Stimulated activated CD8-positive, alpha-beta memory T cell treated with anti-CD3 and anti-CD28 coated beads, Interleukin-2, amount 100 ng/mL, for 48 hours (primary cell): ENCODE measurements at places on chromosomes 3 and 15.

DNA sequence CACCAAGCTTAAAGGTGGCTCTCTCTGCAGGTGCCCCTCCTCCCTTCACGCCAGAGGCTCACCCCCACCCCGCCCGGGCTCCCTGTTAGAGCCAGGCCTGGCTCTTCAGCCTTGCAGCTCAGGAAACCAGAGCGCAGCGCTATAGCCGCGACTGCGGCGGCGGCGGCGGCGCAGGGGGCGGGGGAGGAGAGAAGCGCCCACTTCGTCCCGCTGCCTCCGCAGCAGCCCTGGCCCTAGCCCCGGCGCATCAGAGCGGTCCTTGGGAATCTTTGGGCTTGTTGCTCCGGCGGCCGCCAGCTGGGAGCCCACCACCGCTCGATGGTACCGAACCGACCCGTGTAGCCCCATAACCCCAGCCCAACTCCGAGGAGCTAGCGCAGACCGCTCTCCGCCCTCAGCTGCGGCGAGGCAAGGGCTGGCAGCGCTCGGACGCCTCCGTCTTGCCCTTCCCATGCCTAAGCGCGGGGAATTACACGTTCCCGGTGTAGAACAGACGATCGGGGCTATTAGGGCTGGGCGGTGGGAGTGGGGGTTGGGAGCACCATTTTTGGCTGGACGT is 1.2 kb downstream of the RASGRF1 start:
- no peak for DNase-seq

DNA sequence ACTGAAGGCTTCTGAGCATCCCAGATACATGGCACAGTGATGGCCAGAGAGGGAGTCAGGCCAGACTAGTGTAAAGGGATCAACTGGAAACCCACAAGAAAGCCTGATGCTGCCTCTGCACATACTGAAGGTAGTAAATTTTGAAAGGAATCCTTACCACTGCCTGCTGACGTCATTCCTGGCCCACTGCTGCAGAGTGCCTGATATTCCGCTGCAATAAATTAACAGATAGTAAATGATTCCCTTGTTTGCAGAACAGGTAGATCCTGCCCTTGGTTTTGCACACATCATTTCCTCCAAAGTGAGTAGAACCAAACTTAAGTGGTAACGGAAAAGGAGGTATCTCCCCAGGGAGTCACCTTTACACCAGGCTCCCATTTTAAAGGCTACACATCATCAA is 146.7 kb downstream of the FBN1 start:
- DNase-seq, result no peak

GRCh38 chr3:13518516-13518953 is 30.4 kb upstream of the FBLN2 start:
- no peak for DNase-seq

- no peak for DNase-seq
Measured at GRCh38 chr3:170740285-170740684, 129.7 kb downstream of the RPL22L1 start.

DNA sequence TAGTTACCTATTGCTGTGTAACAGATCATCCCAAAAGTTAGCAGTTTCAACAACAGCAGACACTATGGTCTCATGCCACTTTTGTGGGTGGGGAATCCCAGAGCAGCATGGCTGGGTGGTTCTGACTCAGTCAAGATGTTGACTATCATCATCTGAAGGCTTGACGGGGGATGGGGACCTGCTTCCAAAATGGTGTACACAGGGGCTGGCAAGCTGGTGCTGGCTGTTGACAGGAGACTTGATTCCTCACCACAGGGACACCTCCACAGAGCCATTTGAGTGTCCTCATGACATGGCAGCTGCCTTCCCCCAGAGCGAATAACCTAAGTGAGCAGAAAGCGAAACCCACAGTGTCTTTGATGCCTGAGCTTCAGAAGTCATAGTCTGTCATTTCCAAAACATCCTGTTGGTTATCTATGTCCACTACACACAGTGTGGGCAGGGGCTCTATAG is 19.1 kb downstream of the DNAJB8 start:
- peak; percentile 65 for DNase-seq

GRCh38 chr3:66633402-66634381 is 132.9 kb upstream of the LRIG1 start:
- no peak for DNase-seq

GRCh38 chr3:109387201-109387600 is 49.9 kb upstream of the DPPA4 start:
- no peak for DNase-seq

DNA sequence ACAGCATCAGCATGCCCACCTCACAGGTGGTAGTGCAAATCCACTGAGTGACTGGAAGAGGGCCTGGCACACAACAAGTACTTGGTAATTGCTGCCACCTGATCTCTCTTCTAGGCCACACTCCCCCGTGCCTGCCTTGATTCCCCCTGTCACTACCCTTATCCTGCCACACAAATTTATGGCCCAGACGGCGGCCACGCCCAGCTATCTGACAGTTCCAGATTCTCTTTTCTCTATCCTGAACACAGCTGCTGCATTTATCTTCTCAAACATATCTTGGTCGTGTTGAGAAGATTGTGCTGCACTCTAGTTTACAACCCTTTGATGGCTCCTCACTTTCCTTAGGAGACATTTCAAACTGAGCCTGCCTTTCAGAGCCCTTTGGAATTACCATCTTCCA is 585.2 kb downstream of the NTRK3 start:
- no peak for DNase-seq

- DNase-seq, result no peak
Measured at GRCh38 chr3:6367171-6367570, 493.7 kb upstream of the GRM7 start.

- DNase-seq, result no peak
Measured at GRCh38 chr3:26029321-26029720, 239.4 kb downstream of the OXSM start.
